ENCODE measurements at places on chromosomes 3 and 15.

DNA sequence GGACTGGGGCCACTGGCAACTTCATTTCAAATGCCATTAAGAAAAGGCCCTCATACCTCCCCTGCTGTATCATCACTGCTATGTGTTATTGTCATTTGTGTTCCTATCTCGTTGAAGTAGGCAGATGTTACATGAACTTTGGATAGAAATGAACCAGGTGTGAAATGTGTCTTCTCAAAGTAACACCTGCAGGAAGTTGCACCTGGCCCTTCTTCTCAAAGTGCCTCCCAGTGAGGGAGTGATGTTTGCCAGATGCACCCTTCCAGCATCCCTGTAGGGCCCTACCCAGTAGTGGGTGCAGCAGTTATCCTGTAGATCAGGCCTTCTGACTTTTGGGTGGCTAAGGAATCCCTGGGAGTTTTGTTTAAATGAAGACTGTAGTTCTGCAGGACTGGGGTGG is 197.7 kb upstream of the CTNNB1 start:
- no peak for DNase-seq

GRCh38 chr15:38242055-38242454 is 10.6 kb upstream of the SPRED1 start:
- no peak for DNase-seq

GRCh38 chr3:138950006-138950644 is 3.1 kb downstream of the FOXL2NB start:
- no peak for DNase-seq

DNA sequence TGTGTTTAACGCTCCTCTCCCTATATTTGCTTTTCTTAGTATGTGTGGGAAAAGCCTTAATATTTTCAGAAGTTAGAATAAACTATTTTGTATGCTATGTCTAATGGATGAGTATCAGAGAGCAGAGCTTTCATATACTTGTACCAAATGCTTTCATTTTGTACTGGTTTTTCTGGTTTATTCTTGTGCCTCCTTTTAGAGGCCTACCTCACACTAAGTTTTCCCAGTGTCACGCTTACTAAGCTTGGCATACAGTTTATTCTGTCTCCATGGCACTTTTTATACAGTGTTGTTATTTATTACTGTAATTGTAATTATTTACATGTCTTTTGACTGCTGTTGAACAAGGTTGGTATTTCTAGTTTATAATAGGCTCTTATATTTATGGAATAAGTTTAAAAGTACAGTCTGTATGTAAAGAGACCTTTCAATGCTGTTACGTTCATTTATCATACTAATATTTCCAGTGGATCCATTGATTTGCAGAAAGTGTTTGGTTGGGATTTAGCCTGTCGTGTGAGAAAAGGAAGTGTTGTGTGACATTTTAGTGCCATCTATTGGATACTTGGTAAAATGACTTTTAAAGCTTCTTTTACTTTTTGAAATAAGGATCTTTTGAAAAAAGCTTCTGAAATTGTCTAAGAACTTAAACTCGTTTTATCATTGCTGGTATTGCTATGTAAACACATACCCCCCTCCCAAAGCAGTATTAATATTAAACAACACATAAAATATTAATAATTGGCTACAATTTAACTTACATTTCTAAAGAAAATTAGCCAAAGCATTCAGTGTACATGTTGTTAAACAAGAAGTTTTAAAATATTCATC is 5.2 kb upstream of the EBLN2 start:
- DNase-seq = no peak

DNA sequence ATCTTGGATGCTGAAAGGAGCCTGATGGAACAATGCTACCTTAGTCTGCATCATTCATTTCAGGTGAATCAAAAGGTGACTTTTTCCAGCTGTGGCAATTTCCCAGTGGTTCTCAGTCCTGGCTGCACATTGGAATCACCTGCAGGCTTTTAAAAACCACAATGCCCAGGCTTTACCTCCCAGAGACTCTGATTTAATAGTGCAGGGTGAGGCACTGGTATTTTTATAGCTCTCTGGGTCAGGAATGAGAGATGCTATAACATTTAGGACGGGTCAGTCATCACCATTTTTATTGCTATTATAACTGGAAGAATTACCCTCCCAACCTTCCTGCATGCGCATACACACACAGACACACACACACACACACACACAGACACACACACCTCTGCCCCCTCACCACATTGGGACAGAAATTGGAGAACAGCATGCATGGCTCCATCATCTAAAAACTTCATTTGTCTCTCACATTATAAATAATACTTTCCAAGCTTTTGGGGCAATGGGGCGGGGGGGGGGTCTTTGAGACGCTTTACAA is 41.1 kb downstream of the LARP6 start:
- no peak for DNase-seq

GRCh38 chr3:158768881-158769543 is 32.8 kb upstream of the MFSD1 start:
- DNase-seq = no peak

DNA sequence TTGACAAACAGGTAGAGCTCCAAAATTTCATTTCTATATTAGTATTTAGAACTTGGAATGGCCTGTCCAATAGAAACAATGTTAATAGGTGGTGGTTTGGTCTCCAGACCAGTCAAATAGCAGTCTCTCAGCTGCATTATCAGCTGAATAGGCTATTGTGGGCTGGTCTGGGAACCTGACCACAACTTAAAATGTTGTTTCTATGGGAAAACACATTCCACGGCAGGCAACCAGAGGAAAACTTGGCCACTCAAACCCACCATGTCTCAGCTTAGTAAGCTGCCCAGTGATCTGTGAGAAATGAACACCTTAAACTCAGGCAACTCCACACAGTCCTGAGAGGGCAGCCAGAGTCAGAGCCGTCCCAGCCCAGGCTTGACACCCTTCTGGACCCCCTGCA is 20.4 kb downstream of the FBN1 start:
- DNase-seq = no peak

DNA sequence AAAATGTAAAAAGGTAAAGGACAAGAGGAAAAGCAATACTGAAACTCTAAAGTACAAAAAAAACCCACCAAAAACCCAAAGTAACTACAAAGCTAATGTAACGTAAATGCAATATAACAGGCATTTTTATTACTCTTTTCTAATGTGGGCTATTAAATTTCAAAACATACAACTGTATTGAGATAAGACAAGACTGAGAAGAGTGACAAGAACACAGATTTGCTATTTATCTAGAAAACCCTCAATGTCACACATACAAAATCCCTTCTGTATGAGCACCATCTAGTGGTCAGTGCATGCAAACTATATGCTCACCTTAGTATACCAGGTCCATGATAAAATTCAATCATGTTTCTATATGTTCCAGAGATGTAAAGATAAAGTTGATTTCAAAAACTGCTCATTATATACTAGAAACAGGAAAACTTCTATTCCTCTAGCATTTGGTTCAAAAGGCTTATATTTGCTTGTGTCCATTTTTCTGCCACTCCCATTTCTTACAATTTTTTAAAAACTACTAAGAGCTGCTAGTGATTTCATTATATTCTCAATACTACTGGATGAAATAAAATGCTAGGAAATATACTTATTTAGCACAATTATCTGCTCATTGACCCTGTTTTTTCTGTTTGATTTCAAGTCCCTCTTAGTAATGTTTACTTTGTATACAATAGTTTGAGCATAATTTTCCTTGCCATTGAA is 111.4 kb downstream of the DLG1 start:
- no peak for DNase-seq

GRCh38 chr3:115004201-115005140 is 142.6 kb downstream of the ZBTB20 start:
- no peak for DNase-seq

GRCh38 chr3:116059421-116060096 is 385.7 kb downstream of the LSAMP start:
- no peak for DNase-seq

GRCh38 chr3:162200836-162201235 is 704.2 kb downstream of the OTOL1 start:
- DNase-seq = no peak

GRCh38 chr15:29568840-29569532 is 253.3 kb downstream of the TJP1 start:
- no peak for DNase-seq
